ENCODE measurements at places on chromosomes 1 and 21.
A peak's percentile ranks its signal among the peaks of the same experiment; 100 is the strongest.

DNA sequence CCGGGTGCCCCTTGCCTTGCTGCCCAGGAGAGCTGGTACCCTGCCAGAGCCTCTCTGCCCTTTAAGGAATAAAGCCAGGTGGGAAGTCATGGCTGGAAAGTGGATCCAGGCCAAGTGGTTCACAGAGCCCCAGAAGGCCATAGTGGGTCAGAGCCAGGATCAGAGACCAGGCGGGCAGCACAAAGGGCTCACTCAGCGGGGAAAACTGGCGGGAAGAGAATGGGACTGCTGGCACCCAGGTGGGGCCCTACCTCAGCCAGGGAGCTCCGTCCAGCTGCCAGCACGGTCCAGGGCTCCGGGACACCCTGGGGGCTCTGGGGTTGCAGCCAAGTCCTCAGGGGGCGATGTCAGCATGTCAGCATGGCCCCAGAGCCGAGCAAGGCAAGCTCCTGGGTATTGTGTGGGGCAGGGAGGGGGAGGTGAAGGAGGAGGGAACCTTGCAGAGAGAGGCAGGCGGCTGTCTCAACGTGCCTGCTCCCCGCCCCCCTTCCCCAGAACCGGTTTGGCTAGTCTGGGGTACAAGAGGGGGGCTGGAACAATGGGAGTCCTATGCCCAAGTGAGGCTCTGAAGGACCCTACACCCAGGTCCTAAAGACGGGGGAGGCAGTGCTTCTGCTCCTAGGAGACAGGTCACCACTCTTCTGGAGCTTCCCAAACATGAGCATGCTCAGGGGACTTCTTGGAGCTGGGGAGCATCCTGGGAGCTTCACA, at the start of gene ARHGEF19:
ARHGEF19 (minus strand) TSS at position 402 of the 711 bp plus-strand sequence. CDS start 3,598 bp downstream, outside the sequence.
- DNase-seq = no peak

DNA sequence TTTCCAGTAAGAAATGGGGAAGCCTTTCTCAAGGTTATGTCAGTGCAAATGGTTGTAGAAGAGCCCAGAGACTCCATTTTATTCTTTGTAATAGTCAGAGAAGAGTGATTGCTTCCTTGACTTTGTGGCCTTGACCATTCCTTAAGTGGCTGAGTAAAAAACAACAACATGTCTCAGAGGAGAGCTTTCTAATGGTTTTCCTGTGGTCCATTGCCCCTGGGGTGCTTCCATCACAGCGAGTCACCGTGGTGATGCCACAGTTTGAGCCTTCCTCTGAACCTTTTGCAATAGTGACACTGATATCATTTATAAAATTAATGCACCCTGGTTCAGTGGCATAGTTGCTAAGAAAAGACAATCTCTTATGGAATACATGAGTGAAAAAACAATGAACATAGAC, 38.6 kb downstream of the PAPPA2 start:
- DNase-seq = no peak

DNA sequence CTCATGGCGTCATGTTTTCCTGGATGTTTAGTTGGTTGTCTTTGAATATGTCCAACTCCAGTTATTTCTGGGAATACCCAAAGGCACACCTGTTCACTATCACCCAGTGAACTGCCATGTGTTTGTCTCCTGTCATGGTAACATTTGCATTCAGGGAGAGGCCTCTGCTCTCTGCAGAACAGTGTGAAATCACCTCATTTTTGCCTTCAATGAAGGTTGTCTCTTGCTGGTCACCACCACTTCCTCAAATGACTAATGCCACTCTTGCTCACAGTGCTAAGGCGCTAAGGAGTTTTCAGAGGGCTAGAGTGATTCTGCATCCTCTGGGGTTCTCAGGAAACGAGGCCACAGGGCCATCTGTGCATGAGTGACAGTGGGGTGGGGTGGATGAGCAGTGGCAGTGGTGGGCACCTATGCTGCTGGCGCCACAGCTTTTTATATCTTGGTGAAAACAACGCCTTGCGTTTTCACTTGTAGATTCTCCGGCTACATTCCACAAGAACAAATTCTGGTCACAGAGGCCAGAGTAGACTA, 60.0 kb upstream of the ATP5PO start:
- peak; percentile 66 for DNase-seq

DNA sequence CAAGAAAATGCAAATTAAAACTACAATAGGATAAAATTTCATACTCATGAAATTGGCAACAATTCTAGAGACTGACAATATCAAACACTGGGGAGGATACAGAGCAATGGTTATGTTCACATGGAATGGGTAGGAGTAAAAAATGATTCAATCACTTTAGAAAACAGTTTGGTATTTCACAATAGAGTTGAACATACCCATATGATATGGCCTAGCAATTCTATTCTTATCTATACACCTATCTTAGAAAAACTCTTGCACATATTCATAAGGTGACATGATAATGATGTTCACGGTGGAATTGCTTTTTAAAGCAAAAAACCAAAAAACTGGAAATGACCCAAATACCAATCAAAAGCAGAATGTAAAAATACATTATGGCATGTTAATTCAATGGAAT, 28.7 kb downstream of the PHC2 start:
- no peak for DNase-seq

DNA sequence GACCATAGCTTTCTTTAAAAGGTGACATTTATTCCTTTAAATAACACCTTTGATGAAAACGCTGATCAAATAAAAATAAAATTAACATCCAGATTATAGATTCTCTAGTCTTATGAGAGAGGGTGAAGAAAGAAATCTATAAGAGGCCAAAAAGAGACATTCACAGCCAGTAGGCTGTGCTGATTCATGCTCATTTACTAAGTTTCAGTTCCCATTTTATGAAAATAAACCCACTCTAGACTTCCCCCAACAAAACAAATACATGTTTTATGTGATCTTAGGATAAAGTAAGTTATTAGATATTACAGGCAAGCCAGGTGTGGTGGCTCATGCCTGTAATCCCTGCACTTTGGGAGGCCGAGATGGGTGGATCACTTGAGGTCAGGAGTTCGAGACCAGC, 21.1 kb downstream of the ESRRG start:
- no peak for DNase-seq

Measured in stimulated activated CD8-positive, alpha-beta memory T cell treated with anti-CD3 and anti-CD28 coated beads, Interleukin-15, amount 100 ng/mL, for 48 hours (primary cell).